ENCODE measurements at places on chromosomes 3 and 15.

- no peak for DNase-seq
Observed at GRCh38 chr15:28113394-28114113, 14.4 kb upstream of the OCA2 start.

DNA sequence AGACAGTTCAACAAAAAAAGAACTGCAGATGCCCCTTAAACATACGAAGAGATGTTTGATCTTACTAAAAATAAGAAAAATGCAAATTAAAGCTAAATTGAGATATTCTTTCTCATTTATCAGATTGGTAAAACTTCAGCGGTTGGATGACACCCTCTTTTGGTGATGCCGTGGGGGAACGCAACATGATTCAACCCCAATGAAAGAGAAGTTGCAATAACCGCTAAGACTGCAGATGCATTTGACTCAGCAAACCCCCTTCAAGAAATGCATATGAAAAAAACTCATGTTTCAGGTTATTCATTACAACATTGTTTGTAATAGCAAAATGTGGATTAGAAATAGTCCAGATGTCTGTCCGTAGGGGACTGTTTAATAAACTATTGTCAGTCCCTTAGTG lies 3.6 kb downstream of the KLHL6 start:
- no peak for DNase-seq

DNA sequence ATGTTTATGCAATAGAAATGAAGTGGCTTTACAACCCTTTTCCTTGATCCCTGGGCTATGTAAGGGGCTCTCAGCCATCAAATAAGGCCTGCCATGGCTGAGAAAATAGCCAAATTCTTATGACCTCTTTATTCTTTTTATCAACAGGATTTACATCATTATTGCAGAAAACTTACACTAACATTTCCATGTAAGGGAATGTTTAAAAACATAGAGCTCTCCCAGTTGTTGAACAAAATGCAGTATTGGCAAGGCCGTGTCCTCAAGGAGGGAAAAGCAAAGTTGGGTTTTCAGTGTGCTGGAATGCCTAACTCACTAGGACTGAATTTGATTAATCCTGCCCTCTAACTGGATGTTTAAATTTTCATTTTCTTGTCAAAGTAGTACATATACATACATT lies 22.3 kb downstream of the NR2C2 start:
- no peak for DNase-seq

DNA sequence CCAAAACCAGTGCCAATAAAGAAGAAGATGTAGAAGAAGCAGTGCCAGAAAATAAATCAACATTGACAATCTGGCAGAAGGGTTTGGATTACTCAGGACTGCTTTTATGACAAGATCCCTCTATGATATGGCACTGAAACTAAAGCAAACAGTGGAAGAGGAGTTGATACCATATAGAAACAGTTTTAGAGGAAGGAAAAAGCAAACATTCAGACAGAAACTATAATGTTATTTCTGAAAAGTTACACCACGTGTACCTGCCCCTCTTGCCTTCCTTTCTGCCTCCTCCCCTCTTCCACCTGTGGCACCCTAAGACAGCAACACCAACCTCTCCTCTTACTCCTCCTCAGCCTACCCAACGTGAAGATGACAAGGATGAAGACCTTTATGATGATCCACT lies 63.0 kb downstream of the SFMBT1 start:
- no peak for DNase-seq

- no peak for DNase-seq
Observed at GRCh38 chr15:95468820-95469219, 861.7 kb upstream of the NR2F2 start.

DNA sequence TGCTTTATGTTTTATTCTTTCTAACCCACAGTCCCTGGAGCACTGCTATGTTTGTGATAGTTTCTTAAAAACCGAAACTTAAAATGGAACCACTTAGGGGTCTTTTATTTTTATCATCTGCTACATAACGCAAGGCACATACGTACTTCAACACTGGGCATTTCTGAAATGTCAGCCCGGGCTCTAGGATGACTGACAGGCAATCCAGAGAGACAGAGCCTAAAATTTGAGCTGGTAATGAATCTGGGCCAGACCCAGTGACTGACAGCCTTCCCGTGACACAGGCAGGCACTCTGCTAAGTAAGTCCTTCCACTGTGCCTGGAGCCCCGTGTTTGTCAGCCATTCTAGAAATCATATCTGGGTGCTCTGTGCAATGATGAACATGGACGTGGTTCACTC lies 84.6 kb downstream of the RYR3 start:
- DNase-seq, result no peak

- DNase-seq, result no peak
Observed at GRCh38 chr3:73270839-73271483, 209.5 kb downstream of the EBLN2 start.

DNA sequence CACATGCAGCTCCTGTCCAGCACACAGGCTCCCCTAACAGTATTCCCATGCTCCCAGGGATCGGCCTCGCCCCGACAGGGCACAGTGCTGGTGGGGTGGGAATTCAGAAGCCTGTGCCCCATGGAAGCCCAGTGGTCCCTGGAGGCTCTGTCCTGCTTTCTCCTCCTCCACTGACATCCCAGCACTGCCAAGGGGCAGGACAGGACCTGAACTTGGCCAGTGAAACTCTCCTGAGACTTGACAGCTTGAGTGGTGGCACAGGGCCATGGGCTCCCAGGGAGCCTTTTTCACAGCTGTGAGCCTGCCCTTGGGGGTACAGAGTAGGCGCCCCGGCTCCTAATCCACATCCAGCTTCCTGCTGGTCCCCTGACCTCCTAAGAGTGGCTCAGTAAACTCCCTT lies 38.4 kb downstream of the IQSEC1 start:
- DNase-seq, result no peak
